Kidney epithelial cell (primary cell): ENCODE measurements at places on chromosomes 13 and 19. TPM values are rescaled to one million over a fixed set of nuclear protein-coding genes. Genes with fewer than 3 reads are reported as not detected.

DENND1C gene
- 1.6 and 4.6 TPM in 2 replicates for total RNA-seq

AMER2 gene
- total RNA-seq, result 0.04 and 0.27 TPM in 2 replicates

FCAR gene
- not detected in 2 replicates for total RNA-seq

MEGF8 gene
- 45.0 and 49.2 TPM in 2 replicates for total RNA-seq

ZNF432 gene
- 4.3 and 4.7 TPM in 2 replicates for total RNA-seq

CLC gene
- total RNA-seq, result not detected in 2 replicates

CGB7 gene
- total RNA-seq, result 5.5 and 14.4 TPM in 2 replicates

GRCh38 chr13:50691176-50691680 is 152.3 kb downstream of the DLEU7 start:
- DNase-seq, result no peak

DNA sequence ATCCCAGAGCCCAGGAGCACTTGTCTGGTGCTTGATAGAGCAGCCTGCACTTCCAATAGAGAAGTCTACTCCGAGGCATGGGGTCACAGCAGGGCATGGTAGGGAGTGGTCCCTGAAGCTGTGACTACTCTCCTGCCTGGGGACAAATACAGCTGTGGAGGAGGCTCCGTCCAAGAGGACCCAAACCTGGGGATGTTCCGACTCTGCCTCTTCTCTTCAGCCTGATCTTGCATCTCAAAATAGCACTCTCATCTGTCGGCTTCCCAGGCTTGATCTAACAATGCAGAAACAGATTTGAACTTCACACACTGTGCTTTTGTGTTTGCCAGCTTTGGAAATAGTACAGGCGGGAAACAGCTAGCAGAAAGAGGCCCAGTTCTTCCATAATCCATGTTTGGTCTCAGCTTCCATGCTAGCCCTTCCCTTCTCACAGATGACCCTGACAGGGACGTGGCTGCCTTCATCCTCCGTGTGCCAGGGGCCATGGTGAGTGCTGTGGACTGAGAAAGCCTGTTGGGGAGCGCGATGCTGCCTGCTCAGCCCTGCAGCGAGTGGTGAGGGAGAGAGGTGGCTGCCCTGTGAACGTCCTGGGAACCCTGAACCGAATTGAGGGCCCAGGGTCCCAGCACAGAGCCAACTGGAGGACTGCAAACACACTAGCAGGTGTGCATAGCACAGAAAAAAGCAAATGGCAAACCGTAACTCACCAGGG is 150.3 kb upstream of the GPR12 start:
- DNase-seq, result no peak

DNA sequence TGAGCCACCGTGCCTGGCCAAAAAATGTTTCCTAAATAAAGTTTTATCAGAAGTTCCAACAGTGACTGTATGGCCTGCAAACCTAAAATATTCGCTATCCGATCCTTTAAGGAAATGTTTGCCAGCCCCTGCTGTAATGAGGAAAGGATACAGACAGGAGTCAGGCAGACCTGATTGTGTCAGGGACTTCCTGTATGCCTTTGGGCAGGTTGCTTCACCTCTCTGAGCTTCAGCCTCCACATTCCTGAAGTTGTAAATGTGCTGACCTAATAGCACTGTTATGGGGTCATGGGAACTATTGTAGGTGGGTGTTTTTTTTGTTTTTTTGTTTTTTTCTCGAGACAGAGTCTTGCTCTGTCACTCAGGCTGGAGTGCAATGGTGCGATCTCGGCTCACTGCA is 6.2 kb downstream of the ABHD8 start:
- no peak for DNase-seq

DNA sequence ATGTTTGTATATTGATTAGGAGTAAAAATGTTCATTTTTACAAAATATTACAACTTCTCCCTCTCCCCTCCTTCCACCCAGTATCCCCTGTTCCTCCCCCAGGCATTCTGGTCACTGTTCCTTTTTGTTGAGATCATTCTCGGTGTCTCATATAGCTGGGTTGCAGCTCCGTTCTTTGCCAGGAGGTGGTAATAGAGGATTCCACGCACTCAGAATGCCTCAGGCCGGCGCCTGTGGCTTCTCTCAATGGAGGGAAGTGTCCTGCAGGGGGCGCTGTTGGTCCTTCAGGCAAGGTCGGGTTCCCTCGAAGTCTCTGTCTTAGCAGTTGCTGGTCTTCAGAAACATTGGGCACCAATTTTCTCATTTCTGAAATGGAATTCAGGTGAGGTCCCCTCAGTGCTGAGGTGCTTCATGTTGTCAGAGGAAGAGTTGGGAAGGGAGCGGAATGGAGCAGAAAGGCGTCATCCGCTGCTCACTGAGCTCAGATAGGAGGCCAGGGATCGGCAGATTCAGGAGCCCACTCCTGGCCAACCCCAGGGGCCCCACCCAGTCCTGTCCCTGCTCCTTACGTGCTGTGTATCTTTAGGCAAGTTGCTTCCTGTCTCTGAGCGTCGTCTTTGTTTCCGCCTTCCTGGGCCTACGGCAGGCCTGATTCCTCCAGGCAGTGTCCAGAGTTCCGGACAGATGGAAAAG is 10.3 kb upstream of the GARIN5A start:
- DNase-seq, result no peak

GRCh38 chr19:35355791-35356460 is 2.3 kb upstream of the FFAR3 start:
- no peak for DNase-seq

GRCh38 chr13:20077086-20077485 is 83.8 kb downstream of the GJA3 start:
- no peak for DNase-seq

DNA sequence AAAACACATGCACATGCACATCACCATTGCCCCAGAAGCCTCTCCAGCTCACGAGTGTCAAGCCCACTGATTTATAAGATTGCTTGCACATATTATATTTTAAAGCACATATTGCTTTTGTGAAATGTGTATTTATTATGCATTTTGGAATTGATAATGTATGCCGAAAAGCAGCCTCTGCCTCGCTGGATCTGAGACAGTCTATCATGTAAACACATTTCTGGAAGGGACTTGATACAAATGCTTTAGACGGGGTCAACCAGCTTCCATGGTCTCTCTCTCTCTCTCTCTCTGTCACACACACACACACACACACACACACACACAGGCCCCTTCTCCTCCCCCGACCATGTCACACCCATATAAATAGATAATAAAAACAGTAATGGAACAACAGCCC is 203.8 kb downstream of the TUBA3C start:
- DNase-seq, result no peak

DNA sequence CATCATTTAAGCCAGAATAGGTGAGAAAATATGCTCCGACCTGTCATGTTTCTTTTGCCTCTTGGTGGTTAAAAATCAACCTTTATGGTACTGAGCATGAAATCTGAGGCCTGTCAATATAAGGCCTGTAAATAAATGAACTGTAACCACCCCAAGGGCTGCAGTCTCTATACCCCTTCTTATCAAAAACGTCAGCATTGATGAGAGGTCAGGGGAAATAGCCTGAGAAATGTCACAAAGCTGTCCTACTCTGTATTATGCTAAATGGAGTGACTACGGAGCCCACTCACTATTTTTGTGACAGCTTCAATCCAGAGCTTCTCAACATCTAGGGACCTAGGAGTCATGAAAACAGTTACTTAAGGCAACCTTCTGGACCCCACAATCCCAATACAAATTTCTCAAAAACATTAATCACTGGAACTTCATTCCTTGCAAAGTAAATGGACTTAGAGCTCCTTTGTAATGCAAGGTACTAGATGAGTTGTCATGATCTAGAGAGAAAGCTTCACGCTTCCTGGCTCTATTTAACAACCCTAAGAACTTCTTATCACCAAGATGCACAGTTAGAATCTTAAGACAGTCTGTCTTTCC is 2.7 kb upstream of the RAP2A start:
- DNase-seq, result no peak

DNA sequence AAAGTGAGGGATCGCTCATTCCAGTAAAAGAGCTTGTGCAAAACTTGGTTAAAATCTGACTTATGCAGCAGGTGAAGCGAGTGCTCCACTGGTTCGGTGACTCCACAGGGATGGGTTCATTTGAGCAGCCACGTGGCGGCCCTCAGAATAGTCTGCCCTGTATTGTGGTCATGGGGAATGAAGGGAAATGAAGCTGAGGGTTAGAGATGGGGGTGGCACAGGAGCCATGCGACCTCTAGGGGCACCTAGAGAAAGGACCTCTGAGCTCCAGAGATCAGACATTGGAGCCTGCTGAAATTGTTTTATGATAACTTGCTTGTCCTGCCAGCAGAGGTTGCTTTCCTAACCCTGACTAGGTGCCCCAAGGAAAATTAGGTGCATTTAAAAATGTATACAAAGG is 26.6 kb downstream of the CBY2 start:
- no peak for DNase-seq

GRCh38 chr19:7661744-7662538 is 6.9 kb upstream of the RETN start:
- no peak for DNase-seq

GRCh38 chr13:25707726-25708125 is 336.0 kb downstream of the ATP8A2 start:
- DNase-seq, result no peak

GRCh38 chr13:35791184-35791851 is 314.8 kb upstream of the MAB21L1 start:
- no peak for DNase-seq

DNA sequence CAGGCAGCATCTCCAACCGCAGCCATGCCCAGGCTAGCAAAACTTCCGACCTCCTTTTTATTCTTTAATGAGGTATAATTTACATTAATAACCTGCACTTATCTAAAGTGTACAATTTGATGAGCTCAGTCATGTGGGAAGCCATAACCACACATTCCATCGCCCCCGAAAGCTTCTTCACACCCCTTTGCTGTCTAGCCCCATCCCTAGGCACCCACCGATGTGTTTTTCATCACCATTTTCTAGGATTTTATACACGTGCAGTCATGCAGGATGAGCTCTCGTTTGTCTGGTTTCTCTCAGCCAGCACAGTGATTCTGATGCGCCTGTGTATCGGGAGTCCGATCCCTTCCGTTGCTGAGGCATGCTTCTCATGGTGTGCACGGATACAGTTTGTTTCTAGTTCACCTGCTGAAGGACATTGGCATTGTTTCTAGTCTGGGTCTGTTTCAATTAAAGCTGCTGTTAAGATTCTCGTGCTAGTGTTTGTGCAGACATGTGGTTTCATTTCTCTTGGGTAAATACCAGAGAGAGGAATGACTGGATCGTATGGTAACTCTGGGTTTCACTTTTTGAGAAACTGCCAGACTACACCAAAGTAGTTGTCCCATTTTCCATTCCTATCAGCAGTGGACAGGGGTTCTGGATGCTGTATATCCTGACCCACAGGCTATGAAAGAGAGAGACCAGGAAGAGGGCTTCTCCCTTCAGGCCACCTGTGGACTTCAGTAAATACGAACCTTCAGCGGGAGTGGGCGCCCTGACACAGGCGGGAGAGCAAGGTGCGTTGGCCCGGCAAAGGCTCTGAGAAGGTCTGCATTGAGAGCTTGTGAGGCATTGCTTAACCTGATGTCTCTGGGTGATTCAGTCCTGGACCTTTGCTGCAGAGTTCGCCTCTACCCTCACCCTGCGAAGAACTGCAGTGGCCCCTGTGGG is 4.9 kb downstream of the AP1M1 start:
- DNase-seq, result no peak

DNA sequence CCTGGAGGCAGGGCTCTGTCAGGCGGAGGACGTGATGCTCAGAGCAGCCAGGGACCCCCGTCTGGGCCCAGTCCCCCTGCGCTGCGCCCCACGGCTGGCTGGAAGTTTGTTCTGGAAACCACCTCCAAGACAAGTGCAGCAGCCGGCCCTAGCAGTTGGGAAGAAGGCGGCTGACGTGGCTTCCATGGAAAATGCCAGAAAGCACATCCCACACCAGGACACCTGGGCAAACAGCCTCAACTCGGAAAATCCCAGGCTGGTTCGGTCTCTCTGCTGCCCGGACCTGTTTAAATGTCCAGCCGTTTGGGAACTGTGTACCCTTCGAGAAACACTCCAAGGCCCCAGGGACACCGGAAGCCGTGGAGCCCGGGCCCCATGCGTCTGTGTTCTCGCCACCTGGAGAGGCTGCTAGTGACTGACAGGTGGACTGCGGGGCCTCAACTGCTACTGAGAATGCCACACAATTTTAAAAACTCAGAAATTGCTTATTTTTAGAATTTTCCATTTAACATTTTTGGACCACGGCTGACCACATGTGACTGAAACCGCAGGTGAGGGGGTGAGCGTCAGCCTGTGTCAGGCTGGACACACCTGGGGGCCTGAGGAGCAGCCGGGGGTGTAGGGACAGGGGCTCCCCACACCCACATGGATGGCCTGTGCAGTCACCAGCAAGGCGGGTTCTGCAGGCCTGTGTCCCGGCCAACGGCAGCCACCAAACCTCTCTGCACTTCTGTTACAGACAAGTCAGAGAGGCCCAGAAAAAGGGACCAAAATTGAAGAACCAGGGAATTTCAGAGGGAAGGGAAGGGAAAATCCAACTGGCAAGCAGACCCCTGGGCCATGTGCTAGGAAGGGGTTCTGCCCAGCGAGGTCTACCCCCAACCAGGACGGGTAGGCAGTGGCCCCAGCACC is 31.7 kb downstream of the RASA3 start:
- DNase-seq, result no peak

GRCh38 chr13:51971520-51972426 is 39.5 kb downstream of the ATP7B start:
- no peak for DNase-seq

DNA sequence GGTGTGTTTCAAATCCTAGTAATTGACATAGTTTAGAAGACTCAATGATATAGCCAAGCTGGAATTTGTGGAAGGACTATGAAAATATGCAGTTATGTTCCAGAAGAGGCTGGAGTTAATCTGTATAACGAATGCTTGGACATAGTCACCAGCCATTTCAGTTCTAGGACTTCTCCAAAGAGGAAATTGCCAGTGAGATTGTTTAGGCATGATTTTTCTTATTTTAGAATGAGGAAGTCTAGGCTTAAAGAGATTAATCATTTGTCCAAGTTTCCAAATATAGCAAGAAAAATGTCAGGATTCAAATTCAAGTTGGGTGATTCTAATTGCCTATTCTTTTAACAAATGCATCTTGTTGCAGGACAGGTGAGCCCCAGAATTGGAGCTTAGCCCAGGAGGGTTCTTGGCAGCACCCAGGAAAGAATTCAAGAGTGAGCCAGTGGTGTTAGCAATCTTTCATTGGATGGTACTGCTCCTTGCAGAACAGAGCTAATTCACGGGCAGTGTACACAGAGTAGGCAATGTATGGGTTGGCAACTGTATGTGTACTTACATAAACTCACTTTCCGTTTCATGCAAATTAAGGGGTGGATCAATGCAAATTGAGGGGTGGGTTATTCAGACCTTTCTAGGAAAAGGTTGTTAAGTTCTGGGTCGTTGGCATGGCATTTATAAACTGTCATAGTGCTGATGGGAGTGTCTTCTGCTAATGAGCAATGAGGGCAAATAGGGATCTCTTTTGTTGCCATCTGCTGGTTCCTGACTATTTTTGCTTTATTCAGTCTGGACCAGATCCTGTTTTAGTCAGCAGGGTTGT is 763.1 kb upstream of the SLITRK1 start:
- DNase-seq, result no peak

GRCh38 chr19:19448238-19448544 is 42.7 kb downstream of the GATAD2A start:
- no peak for DNase-seq

DNA sequence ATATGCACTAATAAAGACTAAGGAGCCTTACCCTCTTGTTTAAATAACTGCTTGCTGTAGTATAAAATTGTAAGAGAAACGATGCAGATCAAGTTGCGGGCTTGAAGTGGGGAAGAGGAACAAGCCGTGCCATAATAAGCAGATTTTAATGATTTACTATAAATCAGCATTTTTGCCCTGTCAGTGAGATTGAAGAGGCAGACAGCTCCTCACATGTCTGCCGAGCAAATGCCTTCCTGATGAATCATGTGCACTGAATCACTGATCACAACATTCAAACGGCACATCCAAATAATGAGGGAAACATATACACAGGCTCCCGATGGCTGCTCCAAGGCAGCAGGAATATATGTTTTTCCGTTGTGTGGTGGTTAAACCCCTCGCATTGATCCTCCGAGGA is 282.9 kb downstream of the TSHZ3 start:
- peak; percentile 86 for DNase-seq
